Dermis blood vessel endothelial cell (primary cell): ENCODE measurements at places on chromosomes 11 and 22. TPM values are rescaled to one million over a fixed set of nuclear protein-coding genes. Genes with fewer than 3 reads are reported as not detected.

PDE2A gene
- 351 and 380 TPM in 2 replicates for total RNA-seq

SLC29A2 gene
- 1.2 and 2.3 TPM in 2 replicates for total RNA-seq

SELENOM gene
- 18.7 and 33.7 TPM in 2 replicates for total RNA-seq

GPR152 gene
- total RNA-seq = under 0.01 TPM in 1 of 2 replicates, not detected in the other

YDJC gene
- total RNA-seq = 21.3 and 25.0 TPM in 2 replicates

MRGPRX4 gene
- total RNA-seq = 0.19 and 0.51 TPM in 2 replicates

SCO2 gene
- total RNA-seq = 2.3 and 5.6 TPM in 2 replicates

VPREB1 gene
- not detected in 2 replicates for total RNA-seq

DRAP1 gene
- 64.9 and 93.9 TPM in 2 replicates for total RNA-seq

DNAJC24 gene
- 8.2 and 14.8 TPM in 2 replicates for total RNA-seq

SCGB1D4 gene
- total RNA-seq = not detected in 2 replicates

UPK3A gene
- not detected in 2 replicates for total RNA-seq

GLYATL1 gene
- 0.17 TPM in 1 of 2 replicates, not detected in the other for total RNA-seq

SULT4A1 gene
- total RNA-seq = 0.05 TPM in 1 of 2 replicates, not detected in the other

PATE2 gene
- not detected in 2 replicates for total RNA-seq

DERL3 gene
- 0.68 and 1.3 TPM in 2 replicates for total RNA-seq

CCDC89 gene
- total RNA-seq = not detected in 2 replicates

PGA5 gene
- total RNA-seq = not detected in 2 replicates

MFRP gene
- not detected in 2 replicates for total RNA-seq

GPR83 gene
- not detected in 2 replicates for total RNA-seq

MICALL1 gene
- 36.4 and 52.7 TPM in 2 replicates for total RNA-seq

PLAAT5 gene
- not detected in 2 replicates for total RNA-seq

PKDREJ gene
- total RNA-seq = under 0.01 TPM in 1 of 2 replicates, not detected in the other

HEPN1 gene
- total RNA-seq = not detected in 2 replicates

SMC1B gene
- total RNA-seq = not detected in 2 replicates

OR6T1 gene
- total RNA-seq = not detected in 2 replicates

ADAMTS8 gene
- not detected in 2 replicates for total RNA-seq

CLCF1 gene
- total RNA-seq = 2.0 and 3.0 TPM in 2 replicates

OR52N4 gene
- 0.17 TPM in 1 of 2 replicates, not detected in the other for total RNA-seq

CHRM1 gene
- not detected in 2 replicates for total RNA-seq

TH gene
- total RNA-seq = not detected in 2 replicates

CABP2 gene
- total RNA-seq = not detected in 2 replicates

MS4A15 gene
- total RNA-seq = not detected in 2 replicates

KAT5 gene
- 35.7 and 38.5 TPM in 2 replicates for total RNA-seq

APOA5 gene
- not detected in 2 replicates for total RNA-seq

RTN4RL2 gene
- 0.14 and 0.51 TPM in 2 replicates for total RNA-seq

TIRAP gene
- 5.1 and 6.8 TPM in 2 replicates for total RNA-seq

ARHGEF17 gene
- 25.0 and 55.4 TPM in 2 replicates for total RNA-seq

RBMXL2 gene
- not detected in 2 replicates for total RNA-seq

OR51B4 gene
- not detected in 2 replicates for total RNA-seq

SPDYC gene
- total RNA-seq = not detected in 2 replicates

UBE2L6 gene
- total RNA-seq = 37.4 and 41.5 TPM in 2 replicates

WBP2NL gene
- 0.34 TPM in 1 of 2 replicates, not detected in the other for total RNA-seq

OR56A1 gene
- 0.14 TPM in 1 of 2 replicates, not detected in the other for total RNA-seq

NXPE4 gene
- not detected in 2 replicates for total RNA-seq

SLC7A4 gene
- not detected in 2 replicates for total RNA-seq

SOX6 gene
- total RNA-seq = under 0.01 and 0.09 TPM in 2 replicates

ENTHD1 gene
- total RNA-seq = not detected in 2 replicates

A4GALT gene
- 52.5 and 60.2 TPM in 2 replicates for total RNA-seq

KRTAP5-9 gene
- not detected in 2 replicates for total RNA-seq

PHOX2A gene
- not detected in 2 replicates for total RNA-seq

PLAAT4 gene
- 2.3 and 10.6 TPM in 2 replicates for total RNA-seq

RFPL2 gene
- 0.14 TPM in 1 of 2 replicates, not detected in the other for total RNA-seq

IFITM5 gene
- total RNA-seq = not detected in 2 replicates

TPBGL gene
- 0.17 TPM in 1 of 2 replicates, not detected in the other for total RNA-seq

FANCF gene
- 10.6 and 10.7 TPM in 2 replicates for total RNA-seq
